NT2/D1 (cell line): ENCODE measurements at places on chromosomes 5 and 9.

- DNase-seq, result no peak
Observed at GRCh38 chr5:134069553-134069952, 44.9 kb upstream of the TCF7 start.

DNA sequence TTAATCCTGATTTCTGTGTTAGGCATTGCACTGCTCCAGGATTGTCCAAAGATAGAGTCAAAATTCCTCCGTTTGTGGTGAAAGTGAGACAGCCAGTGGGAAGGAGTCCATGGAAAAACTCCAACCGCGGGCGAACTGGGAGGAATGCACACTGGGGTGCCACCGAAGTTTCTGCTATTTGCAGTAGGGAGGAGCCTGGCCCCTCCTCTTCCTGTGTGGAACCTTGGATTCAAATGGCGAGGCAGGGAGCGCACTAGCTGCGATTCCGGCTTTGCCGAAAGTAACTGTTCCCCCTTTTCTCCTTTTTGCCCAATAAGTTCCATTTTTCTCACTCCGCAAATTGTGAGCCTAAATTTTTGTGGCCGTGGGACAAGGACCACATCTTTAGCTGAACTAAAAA, 9.3 kb downstream of the BAAT start:
- no peak for DNase-seq

- DNase-seq, result no peak
Observed at GRCh38 chr9:136944212-136944518, 373 bp downstream of the FBXW5 start.

DNA sequence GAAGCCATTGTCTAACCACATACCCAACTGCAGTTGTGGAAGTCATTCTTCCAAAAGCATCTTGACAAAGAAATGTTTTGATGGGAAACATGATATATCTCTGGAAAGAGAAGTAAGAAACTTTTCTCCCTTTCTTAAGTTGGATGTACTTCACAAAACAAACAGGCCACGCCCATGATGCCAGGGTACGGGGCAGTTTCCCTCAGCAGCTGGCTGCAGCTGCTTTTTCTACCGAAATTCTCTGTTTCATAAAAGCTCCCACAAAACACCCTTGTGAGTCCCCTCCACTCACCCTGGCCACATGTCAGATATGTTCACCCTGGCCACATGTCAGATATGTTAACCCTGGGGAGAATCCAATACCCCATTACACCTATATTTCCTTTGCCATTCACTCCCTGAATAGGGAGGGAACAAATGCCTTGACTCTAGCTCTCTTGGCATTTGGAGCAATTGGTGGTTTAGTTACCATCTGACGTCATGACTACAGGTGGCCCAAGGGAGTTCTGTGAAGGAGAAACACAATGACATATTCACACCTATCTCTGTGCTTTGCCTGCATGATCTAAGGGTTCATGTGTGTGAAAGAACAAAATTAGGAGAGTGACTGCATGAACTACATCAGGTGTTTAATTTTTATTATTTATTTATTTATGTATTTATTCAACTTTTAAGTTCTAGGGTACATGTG, 103.0 kb downstream of the AOPEP start:
- DNase-seq, result no peak

DNA sequence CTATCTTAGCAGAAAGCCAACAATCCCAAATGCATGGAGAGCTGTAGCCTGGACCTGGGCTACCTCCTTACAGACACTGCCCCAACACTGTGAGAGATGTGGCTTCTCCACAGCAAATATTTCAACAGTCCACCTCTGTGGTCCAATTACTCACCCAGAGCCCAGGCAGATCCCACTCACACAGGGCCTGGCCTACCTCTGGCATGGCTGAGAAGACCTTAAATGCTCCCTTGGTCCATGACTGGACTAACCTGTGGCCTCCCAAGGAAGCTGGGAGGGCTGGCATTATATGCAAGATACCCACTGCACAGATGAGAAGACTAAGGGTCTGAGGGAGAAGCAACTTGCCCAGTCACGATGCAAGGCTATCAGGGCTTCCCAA, 22.8 kb upstream of the SLC25A51 start:
- no peak for DNase-seq

DNA sequence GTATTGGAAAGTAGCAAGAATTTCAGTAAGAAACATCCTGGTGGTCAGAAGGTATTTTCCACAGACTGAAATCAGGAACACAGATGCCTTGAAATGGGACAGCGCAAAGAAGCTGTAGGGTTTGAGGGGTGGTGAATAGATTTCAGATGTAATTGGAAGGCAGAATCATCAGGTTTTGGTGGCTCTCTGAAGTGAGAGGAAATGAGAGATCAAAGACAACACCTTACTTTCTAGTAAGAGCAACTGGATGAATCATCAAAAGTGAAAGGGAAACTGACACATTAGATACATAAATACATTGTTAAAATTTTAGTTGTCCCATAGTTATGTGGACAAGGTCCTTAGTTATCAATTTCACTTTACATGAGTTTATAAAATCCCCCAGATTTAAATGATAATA, 188.2 kb upstream of the SLC27A6 start:
- DNase-seq, result no peak
